ENCODE measurements at places on chromosomes 3 and 15. TPM values are rescaled to one million over a fixed set of nuclear protein-coding genes. Genes with fewer than 3 reads are reported as not detected.

GRCh38 chr15:65663521-65663920, 41.8 kb downstream of the SLC24A1 start:
- DNase-seq = no peak

DNA sequence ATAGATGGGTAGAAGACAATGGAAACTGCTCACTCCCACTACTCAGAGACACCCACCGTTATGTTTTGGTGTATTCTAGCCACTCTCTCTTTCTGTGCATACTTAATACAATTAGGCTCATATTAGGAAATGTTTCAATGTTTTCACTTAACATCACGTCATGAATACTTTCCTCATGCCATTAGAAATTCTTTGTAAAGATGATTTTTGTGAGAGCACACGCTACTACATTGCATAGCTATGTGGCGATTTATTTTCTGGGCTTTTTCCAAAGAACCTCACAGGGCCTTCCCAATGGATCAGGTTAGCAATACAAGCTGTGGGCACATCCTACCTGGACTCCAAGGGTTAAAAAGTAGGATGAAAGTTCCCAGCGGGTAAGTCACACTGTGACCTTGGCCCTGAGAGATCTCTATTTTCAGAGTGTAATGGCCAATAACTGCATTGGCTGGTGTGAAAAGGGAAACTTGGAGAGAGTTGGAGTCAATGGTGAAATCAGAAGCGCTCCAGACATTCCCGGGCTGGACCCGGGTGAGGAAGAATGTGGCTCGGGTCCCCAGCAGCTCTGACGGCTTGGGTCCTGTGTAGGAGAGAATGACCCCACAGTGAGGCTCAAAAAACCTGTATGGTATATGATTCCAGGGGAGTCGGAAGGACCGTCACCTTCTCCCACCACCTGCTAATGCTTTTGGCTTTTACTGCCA, 25.8 kb upstream of the TGM5 start:
- no peak for DNase-seq

DNA sequence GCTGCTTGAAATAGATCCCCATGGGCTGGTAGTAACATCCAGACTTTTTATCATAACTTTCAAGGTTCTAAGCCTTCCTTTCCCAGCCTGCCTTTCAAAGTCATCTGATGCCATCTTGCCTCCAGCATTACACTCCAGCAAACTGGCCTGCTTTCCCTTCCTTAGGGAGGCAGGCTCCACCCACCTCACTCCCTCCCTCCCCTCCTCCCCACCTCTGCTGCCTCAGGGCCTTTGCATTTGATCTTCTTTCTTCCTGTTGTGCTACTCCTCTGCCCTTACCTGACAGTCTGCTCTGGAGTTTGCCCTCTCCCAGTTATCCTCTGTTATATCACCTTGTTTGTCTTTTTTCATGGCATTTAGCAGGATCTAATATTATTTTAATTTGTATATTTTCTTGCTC, 319.5 kb downstream of the KCNH8 start:
- DNase-seq = no peak

GRCh38 chr15:56628893-56629532, 104.3 kb downstream of the ZNF280D start:
- no peak for DNase-seq

- DNase-seq = no peak
Observed at GRCh38 chr3:87173071-87173470, 54.0 kb upstream of the CHMP2B start.

DNA sequence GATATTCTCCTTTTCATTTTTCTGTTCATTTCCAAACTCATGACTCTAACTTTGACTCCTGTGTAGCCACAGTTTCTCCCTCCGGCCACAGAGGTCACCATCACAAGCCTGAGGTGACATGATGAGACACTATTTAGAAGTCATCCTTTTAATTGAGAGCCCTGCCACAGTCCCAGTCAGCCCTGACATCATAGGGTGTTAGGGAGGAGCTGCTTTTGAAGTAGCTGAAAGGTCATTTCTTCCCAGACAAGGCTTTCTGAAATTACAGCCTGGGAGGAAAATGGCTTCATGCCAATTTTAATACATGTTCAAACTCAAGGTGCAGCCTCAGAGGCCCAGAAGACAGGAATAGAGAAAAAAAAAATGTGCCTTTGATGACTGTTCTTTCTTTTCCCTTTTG, 532.8 kb upstream of the TGFBR2 start:
- no peak for DNase-seq

DNA sequence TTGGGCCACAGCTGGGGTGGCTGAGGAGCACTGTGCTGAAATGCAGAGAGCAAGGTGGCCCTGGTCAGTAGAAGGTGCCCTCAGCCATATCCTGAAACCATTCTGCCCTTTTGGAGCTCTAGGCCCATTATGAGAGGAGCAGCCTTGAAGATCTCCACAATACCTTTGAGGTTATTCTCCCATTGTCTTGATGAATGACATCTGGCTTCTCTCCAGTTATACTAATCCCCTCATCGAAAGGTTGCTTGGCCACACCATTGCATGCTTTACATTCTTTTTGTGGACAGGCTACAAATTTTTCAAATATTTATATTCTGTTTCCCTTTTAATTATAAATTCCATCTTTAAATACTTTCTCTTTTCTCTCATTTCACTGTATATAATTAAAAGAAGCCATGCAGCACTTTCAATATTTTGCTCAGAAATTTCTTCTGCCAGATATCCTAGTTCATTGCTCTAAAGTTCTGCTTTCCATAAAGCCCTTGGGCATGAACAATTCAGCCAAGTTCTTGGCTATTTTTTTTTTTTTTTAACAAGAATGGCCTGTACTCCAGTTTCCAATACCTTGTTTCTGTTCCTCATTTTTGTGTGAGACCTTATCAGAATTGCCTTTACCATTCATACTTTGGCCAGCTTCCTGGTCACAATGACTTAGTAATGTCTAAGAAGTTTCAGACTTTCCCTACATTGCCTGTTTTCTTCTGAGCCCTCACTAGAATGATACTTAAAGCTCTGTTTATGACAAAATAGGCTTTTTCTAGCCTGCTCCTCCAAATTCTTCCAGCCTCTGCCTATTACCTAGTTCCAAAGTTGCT, 138.9 kb upstream of the SGO1 start:
- no peak for DNase-seq

DNA sequence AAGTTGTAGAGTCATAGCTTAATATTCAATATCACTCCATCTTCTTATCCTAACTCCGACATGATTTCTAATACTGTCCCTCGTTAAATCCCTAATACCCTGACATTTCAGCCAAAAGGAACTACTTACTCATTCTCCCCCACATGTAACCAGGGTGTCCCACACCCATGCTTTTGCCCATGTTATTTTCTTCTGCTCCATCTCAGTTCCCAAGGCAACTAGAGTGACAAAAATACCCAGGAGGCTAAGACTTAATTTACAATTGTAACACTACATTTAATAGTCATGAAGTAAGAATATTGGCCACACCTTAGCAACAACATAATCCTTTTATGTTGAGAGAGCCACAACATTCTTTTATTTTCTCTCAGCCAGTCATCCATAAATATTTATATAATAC, 248.5 kb upstream of the TGFBR2 start:
- DNase-seq = no peak

DNA sequence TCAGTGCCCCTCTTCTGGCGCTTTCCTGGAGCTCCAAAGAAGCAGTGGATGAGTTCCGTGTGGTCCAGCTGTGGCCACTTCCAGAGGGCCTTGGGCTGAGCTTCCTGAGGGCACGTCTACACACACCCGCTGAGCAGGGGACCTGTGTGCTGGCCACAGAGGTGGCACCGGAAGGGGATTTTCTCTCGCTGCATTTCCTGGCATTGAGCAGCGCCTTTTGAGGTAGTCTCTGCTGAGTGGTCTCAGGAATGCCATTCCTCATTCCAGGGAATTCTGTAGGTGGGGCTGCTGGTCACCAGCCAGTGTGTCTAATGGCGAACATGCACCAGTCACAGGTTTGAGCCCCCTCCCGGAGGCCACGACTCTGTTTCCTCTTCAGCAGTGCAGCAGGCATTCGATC, 48.1 kb downstream of the AMOTL2 start:
- DNase-seq = no peak

GRCh38 chr3:128307029-128307633, 153.8 kb downstream of the EEFSEC start:
- DNase-seq = no peak

GRCh38 chr3:108412121-108412750, 98.2 kb downstream of the MYH15 start:
- no peak for DNase-seq

DNA sequence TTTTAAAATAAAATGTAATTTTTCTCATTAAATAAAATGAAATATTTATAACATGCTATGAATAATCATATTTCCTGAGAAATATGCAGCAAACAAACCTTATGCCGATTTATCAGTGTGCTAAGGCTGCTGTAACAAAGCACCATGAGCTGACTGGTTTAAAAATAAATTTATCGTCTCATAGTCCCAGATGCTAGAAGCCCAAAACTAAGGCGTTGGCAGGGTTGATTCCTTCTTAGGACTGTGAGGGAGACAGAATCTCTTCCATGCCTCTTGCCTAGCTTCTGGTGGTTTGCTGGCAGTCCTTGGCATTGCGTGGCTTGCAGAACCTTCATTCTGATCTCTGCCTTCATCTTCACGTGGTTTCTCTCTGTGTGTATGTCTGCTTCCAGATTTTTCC, 740.3 kb downstream of the OTOL1 start:
- no peak for DNase-seq

- DNase-seq = no peak
Observed at GRCh38 chr3:65230261-65231139, 542.7 kb upstream of the ADAMTS9 start.

GRCh38 chr3:47741925-47742324, 39.8 kb downstream of the SMARCC1 start:
- DNase-seq = no peak

Gene SLC28A1
- total RNA-seq = not detected

GRCh38 chr3:128875556-128876120, 3.8 kb upstream of the ACAD9 start:
- DNase-seq = no peak

GRCh38 chr3:13379201-13379830, 40.8 kb downstream of the NUP210 start:
- DNase-seq = peak; percentile 5

DNA sequence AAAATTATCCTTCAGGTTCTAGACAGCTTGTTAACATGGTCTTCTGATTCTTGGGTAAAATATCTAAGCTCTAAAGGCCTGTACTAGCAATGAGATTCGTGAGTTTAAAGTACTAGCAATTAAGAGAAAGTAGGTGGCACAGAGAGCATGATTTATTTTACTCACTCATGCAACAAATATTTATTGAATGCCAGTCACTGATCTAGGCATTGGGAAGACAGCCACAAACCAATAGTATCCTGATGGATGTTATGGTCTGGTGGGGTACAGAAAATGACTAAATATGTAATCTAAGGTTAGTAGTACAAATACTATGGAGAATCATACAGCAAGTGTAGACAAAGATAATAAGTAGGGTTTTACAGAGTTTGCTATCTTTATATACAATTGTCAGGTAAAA, 751.3 kb downstream of the ZNF385D start:
- no peak for DNase-seq

Gene SLCO3A1
- total RNA-seq = 2.8 TPM

DNA sequence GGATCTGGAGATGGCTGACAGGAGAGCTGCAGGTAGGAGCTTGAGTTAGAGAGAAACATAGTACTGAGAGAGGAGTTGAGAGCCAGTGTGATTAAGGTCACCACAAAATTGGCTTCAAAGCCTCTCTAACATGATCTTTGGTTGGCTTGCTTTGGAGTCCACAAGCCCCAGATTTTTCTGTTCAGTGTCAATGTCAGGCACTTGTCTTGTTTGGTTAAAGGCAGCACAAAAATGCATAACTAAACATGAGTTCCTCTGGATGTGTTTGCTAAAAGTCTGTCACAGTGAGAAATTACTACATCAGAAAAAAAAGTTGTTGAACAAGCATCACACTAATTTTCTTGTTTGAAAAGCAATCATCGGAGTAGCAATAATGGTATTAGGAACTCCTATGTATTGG, 440.5 kb downstream of the NTRK3 start:
- DNase-seq = no peak

Gene CXCR6
- not detected for total RNA-seq

GRCh38 chr15:98667521-98668179, 19.3 kb downstream of the IGF1R start:
- no peak for DNase-seq

Gene ACTC1
- total RNA-seq = not detected

- peak; percentile 75 for DNase-seq
Observed at GRCh38 chr3:37935756-37936666, 54.6 kb upstream of the VILL start.

GRCh38 chr15:67025719-67026609, 39.4 kb upstream of the SMAD3 start:
- DNase-seq = no peak

DNA sequence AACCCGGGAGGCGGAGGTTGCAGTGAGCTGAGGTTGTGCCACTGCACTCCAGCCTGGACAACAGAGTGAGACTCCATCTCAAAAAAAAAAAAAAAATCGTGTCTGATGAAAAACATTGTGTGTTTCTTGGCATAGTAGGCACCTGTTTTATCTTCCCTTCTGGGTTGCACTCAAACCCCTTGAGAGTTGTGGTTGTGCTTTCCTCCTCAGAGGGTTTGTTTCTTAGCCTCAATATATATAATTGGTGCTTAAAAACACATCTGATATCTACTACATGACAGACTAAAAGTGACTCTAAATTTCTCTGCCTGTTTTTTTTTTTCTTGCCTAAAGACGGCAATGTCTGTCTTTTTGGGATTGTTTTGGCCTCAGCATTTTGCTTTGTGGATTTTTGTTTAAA, 7.6 kb downstream of the NR1D2 start:
- no peak for DNase-seq

Gene FBXL2
- total RNA-seq = 31.0 TPM

Gene AADACL2
- total RNA-seq = not detected

DNA sequence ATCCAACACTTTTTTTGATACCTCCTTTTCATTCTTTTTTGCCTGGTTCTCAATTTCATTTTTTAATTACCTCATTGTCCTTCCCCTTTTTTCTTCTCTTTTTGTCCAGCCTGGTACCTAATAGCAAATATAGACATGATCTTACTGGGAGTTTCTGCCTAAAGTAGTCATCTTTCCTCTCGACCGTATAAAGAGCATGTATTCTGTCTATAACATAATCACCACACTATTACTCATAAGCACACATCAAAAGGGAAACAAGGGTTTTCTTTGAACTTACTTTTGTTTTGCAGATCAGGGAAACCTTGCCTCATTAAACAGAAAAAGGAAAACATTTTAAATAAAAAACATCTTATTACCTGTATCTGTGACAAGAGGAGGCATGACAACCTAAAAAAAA, 33.0 kb downstream of the FAM98B start:
- no peak for DNase-seq

Gene TIMP4
- not detected for total RNA-seq

GRCh38 chr15:29511663-29512062, 242.0 kb upstream of the NSMCE3 start:
- no peak for DNase-seq

GRCh38 chr3:23573827-23574226, 231.9 kb upstream of the UBE2E1 start:
- DNase-seq = no peak

- DNase-seq = no peak
Observed at GRCh38 chr15:68984586-68984985, 29.9 kb upstream of the NOX5 start.

Gene STX19
- total RNA-seq = not detected

GRCh38 chr3:71859123-71859519, 74.2 kb upstream of the PROK2 start:
- DNase-seq = no peak

Gene TMC3
- total RNA-seq = not detected

Gene CD200R1
- total RNA-seq = not detected
